IMR-90 (cell line): ENCODE measurements at places on chromosomes 7 and 10. TPM values are rescaled to one million over a fixed set of nuclear protein-coding genes. Genes with fewer than 3 reads are reported as not detected.
A peak's percentile ranks its signal among the peaks of the same experiment; 100 is the strongest.

Gene FAM3C
- total RNA-seq: 11.5 and 35.0 TPM in 2 replicates

Gene LRGUK
- under 0.01 TPM in 1 of 2 replicates, not detected in the other for total RNA-seq

Gene DDX50
- total RNA-seq: 55.7 and 74.2 TPM in 2 replicates

Gene AGBL3
- 0.18 and 0.28 TPM in 2 replicates for total RNA-seq

Gene POLD2
- total RNA-seq: 136 and 163 TPM in 2 replicates

Gene ZNF394
- 22.8 and 24.7 TPM in 2 replicates for total RNA-seq

Gene WDR86
- not detected in 2 replicates for total RNA-seq

Gene GALNT17
- not detected in 2 replicates for total RNA-seq

Gene TSPAN12
- total RNA-seq: 0.72 and 1.1 TPM in 2 replicates

GRCh38 chr7:128234476-128235026, 6.5 kb upstream of the LEP start:
- DNase-seq: no peak

DNA sequence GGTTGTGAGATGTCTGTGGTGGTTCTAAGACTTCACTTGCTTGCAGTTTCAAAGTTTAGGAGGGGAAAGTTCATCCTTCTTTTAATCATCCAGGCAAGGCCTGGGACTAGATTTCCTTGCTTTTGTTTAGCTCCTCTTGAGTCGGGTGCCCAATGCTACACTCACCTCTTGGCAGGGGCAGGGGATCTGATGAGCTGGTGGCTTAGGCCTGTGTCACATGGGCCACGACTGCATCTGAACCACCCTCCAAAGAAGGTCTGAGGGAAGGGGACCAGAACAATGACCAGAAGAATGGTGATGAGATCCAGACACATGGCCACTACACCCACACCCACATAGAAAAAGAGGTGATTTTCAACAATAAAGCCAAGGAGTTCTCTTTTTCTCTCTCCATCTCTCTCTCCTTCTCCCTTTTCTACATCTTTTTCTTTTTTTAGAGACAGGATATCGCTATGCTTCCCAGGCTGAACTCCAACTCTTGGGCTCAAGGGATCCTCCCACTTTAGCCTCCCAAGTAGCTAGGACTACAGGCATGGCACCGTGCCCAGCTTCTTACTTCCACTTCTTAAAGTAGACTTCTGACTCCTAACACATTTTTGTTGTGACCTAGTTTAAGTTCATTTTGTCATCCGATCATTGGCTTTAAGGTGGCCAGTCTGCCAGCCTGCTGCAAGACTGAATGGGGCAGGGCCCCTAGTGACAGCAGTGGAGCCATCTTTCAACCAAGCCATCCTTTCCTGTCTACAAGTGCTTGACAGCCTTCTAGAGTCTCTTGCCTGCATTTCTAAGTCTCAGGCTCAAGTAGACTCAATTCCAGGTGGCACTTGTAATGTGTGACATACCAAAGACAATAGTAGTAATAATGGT, 350.9 kb downstream of the RNLS start:
- no peak for DNase-seq

DNA sequence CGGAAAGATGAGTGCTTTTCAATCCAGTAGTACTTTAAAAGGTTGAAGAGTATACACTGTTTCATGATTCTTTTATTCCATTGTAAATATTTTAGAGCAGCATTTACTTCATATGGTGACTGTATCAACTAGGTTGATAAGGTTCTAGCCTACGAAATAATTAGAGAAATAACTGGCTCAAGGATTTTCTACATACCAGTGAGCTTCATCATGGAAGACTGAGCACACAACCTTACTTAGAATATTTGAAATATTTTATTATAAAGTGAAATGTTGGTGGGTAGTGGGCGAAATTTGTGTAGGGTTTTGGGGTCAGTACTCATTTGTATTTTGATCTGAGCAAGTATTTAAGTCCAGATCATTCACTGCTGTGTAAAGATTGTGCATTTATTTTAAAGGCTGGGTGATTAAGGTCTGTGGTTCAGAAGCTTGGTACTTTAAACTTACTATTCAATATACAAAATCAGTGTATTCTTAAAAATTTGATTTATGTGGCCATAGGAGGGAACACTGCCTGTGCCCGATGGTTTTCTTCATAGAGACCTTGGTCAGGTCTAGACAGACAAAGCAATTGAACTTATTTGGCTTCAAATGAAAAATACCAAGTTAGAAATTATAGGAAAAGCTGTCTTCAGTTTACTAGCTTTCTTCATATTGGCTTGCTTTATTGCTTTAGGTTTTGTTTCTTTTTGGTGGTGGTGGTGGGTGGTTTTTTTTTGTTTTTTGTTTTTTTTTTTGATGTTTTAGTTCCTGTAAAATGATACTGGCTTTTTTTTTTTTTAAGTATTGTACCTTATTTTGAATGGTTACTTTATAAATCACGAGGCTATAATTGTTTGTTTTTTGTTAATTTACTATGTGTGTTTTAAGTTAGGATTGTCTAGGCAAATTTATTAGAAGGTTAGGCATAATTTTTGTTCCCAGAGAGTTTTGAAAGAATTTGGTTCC, 3.0 kb downstream of the KMT2E start:
- peak; percentile 65 for DNase-seq

GRCh38 chr7:72064916-72065315, 347.2 kb downstream of the CALN1 start:
- DNase-seq: no peak

- peak; percentile 40 for DNase-seq
Measured at GRCh38 chr7:24401628-24402593, 117.9 kb downstream of the NPY start.

GRCh38 chr7:68537051-68537773, 1061.1 kb upstream of the AUTS2 start:
- DNase-seq: no peak

GRCh38 chr10:38093816-38094157, 350 bp upstream of the ZNF37A start:
- no peak for DNase-seq

GRCh38 chr10:77159538-77160110, 478.0 kb downstream of the KCNMA1 start:
- peak; percentile 42 for DNase-seq

- DNase-seq: peak; percentile 91
Measured at GRCh38 chr7:129923709-129924108, 29.1 kb downstream of the UBE2H start.

DNA sequence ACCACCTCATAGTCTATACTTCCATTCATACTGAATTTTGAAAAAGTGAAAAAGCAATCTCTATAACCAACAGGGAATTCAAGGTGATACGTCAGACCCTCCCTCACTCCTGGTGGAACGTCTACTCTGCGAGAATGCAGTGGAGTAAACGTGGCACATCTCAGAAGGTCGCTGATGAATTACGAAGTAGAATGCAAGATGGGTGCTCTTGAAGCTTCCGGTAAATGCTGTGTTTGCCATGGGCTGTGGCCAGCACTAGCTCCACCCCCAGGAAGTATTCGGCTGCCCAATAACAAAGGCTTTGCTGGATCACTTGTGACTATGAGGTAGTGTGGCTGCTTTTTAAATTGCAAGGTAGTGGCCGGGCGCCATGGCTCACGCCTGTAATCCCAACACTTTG, 226.0 kb downstream of the PRPF18 start:
- no peak for DNase-seq

GRCh38 chr10:122054048-122055025, 65.4 kb downstream of the TACC2 start:
- peak; percentile 68 for DNase-seq

DNA sequence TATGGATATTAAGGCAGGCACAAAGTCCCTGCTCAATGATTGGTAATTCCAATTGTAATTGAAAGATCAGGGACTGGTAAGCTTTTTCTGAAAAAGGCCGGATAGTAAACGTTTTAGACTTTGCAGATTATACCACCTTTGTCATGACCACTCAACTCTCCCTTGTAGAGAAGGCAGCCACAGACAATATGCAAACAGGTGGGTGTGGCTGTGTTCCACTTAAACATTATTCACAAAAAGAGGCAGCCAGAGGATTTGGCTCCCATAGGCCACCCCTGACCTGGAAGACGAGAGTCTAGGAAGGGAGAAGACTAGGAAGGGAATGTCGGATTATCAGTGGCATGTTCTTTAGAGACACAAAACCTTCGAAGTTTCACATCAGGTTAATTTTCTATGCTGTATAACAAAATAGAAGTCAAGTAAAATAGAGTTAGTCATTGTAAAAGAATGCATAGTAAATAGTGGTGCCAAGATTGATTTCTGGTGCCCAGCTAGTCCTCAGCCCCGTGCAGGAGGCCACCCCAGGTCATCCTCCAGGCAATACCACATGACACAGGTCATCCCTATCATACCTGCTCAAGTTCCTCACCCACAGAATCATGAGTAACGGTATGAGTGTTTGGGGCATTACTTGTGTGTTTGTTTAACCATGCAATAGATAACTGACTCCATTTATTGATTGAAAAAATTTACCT, 193.8 kb downstream of the PLPP4 start:
- no peak for DNase-seq

- peak; percentile 37 for DNase-seq
Measured at GRCh38 chr7:2824678-2825461, 19.2 kb downstream of the GNA12 start.

DNA sequence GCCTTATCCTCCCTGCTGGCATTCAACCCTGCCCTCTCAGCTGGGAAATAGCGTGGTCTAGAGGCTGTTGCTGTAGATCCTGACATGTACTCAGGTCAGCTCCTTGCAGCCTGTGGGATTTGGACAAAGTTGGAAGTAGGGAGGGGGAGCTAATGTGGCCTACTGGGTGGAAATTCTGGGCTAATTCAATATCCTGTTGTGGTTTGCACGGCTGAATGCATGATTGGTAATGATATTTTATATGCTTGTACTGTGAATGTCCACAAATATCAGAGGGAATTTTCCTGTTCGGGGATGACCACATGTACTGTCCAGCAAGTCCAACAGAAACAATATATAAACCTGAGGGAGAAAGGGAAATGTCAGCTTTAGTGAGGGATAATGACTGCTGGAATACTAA, 22.1 kb upstream of the NPVF start:
- no peak for DNase-seq

- no peak for DNase-seq
Measured at GRCh38 chr10:50229460-50229859, 21.9 kb downstream of the ASAH2 start.

GRCh38 chr7:48634116-48634632, 290.2 kb upstream of the CDC14C start:
- DNase-seq: no peak

- DNase-seq: peak; percentile 90
Measured at GRCh38 chr7:99137411-99138180, 6.3 kb downstream of the SMURF1 start.

- DNase-seq: no peak
Measured at GRCh38 chr10:131073469-131074035, 238.0 kb downstream of the TCERG1L start.

GRCh38 chr10:100642295-100642994, 102.9 kb upstream of the PAX2 start:
- no peak for DNase-seq

GRCh38 chr10:69049566-69049961, 38.3 kb upstream of the SRGN start:
- no peak for DNase-seq

- DNase-seq: no peak
Measured at GRCh38 chr10:126661356-126661755, 9.1 kb downstream of the C10orf90 start.

GRCh38 chr10:23742368-23742767, 303.5 kb downstream of the OTUD1 start:
- DNase-seq: no peak

DNA sequence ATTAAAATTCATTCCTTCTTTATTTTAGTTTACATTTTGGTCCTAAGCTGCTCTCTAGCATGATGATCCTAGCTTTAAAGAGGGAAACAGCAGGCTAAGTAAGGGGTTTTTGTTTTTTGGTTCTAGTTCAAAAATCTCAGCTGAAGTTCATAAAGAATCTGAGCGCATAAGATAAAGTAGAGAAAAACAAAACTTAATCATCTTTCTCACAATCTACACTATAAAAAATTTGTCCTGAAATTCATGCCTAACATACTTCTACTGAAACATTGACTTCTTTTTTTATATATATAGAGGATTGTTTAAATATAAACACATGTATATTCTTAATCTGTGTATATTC, 6.8 kb upstream of the IGF2BP3 start:
- DNase-seq: no peak

DNA sequence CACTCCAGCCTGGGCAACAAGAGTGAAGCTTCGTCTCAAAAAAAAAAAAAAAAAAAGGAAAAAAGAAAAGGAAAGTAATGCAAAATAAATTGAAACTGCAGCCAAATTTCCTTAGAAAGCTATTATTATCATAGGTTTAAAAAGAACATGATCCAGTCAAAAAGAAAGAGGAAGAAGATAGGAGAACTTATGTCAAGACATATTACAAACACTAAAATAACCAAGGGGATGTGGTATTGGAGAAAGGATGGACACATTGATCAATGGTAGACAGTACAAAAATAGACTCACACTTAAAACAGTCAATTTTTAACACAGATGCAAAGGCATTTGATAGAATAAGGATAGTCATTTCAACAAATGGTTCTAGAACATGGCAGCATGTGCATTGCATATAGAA, 27.3 kb upstream of the PFKP start:
- no peak for DNase-seq

DNA sequence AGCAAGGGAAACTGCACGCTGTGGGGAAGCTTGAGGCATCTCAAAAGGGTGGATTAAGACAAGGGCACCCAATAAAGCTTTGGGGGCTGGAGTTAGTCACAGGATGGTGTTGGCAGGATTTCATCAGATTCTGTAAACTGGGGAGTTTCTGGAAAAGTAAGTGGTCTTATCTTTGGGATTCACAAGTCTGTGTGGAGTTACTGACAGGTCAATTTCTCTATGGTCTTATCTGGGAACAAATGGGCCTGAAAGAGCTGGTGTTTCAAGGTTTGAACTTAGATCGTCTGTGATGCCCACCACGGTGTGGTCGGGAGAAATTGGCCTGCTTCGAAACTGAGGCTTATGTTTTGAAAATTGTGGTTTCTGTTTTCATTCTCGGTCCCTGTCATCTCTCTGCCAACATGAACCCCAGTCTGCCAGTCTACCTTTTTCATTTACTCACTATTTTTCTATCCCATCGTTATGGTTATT, 23.8 kb upstream of the AOAH start:
- no peak for DNase-seq

- no peak for DNase-seq
Measured at GRCh38 chr7:96669812-96670211, 39.8 kb downstream of the SEM1 start.
